ENCODE measurements at places on chromosomes 7 and 10. TPM values are rescaled to one million over a fixed set of nuclear protein-coding genes. Genes with fewer than 3 reads are reported as not detected.

Gene TFEC
- 8.5 TPM for total RNA-seq

Gene SLC26A3
- total RNA-seq = not detected

Gene TMEM236
- 0.32 TPM for total RNA-seq

Gene JAKMIP3
- not detected for total RNA-seq

Gene CDHR1
- 0.13 TPM for total RNA-seq

Gene PDE1C
- total RNA-seq = 4.7 TPM

Gene TAS2R5
- 2.8 TPM for total RNA-seq

Gene GNG11
- 256 TPM for total RNA-seq

Gene PSTK
- 1.5 TPM for total RNA-seq

Gene ASB10
- total RNA-seq = not detected

Gene TRPV5
- total RNA-seq = not detected

Gene EPO
- total RNA-seq = not detected

Gene CAPZA2
- 292 TPM for total RNA-seq

Gene EXOC4
- 88.7 TPM for total RNA-seq

Gene NME8
- not detected for total RNA-seq

Gene CD36
- total RNA-seq = 288 TPM

Gene BMPER
- 0.16 TPM for total RNA-seq

Gene CFAP43
- total RNA-seq = under 0.01 TPM

Gene C7orf25
- 6.5 TPM for total RNA-seq

Gene ANKRD1
- total RNA-seq = 1,685 TPM

Gene LRRC4
- total RNA-seq = 0.76 TPM

Gene FOXP2
- 8.6 TPM for total RNA-seq

Gene PRSS37
- not detected for total RNA-seq

Gene CPN1
- total RNA-seq = not detected

Gene PAPOLB
- total RNA-seq = not detected

Gene GIMAP5
- 150 TPM for total RNA-seq

Gene CYP26A1
- total RNA-seq = 0.65 TPM

Gene HMX2
- total RNA-seq = not detected

Gene SLC26A5
- under 0.01 TPM for total RNA-seq

Gene SPDYE9
- total RNA-seq = not detected

Gene MAPK8
- 24.1 TPM for total RNA-seq
